SK-N-DZ (cell line): ENCODE measurements at places on chromosomes 5 and 9.

GRCh38 chr9:118529210-118529609 is 825.0 kb downstream of the TLR4 start:
- DNase-seq = no peak

DNA sequence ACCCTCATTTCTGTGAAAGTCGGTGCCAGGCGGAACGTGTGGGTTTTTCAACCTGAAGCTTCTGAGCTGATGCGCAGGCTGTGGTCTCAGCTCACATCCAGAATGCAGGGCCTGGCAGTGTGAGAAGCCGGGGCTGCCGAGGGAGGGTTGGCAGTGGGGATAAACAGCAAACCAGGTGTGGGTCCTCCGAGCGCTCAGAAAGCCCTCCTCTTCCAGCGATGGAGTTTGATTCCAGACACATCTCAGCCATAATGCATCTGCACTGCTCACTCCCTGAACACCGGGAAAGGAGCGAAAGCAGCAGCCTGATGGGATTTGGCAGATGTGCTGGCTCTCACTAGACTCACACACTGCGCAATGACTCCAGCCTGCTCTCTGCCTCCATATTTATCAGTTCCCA is 280.1 kb downstream of the HSPA4 start:
- no peak for DNase-seq

DNA sequence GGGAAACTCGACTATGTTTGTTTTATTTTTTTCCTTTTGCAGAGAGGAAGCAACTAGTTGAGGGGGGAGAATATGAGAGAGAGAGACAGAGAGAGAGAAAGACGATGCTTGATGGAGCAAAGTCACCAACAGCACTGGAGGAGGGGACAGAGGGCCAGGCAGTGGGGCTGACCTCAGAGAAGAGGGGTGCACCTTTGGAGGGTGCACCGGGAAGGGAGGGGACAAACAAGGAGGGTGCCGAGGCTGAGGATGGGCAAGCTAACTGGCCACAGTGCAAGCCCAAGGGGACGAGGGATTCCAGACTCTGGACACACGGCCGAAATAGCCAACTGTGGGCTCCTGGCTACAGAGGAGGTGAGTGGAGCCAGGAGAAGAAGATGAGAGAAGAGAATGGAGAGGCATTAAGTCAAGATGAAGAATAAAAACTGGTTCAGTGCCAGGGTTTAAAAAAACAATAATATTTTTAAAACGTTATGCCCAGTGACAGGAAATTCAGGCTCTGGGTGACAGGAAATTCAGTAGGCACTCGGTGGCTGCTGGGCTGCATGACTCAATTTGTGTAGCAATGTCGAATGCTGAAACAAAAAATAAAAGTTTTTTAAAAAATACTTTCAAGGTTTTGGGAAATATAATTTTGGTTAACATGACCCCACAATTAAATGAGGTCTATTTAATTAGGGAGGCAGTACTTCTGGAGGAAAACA is 13.3 kb upstream of the GLRX start:
- DNase-seq = no peak

DNA sequence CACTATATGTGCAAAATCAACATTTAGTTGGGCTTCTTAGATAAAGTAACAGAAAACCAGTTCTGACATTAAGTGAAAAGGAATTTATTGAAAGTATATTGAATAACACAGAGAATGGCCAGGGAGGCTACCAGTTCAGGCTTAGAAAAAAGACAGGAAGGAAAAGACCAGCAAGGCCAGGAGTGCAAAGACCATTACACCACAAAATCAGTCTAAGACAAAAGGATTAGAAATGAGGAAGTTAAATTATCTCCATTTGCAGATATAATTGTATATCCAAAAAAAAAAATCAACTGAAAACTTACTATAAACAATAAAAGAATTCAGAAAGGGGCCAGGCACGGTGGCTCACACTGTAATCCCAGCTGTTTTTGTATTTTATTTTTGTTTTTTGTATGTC is 4.8 kb upstream of the TEX10 start:
- no peak for DNase-seq

- DNase-seq = no peak
These were observed 11.5 kb downstream of the ANKRD18B start for GRCh38 chr9:33535541-33535940.

- no peak for DNase-seq
These were observed 24.4 kb downstream of the TNC start for GRCh38 chr9:115093520-115093919.
